Keratinocyte (primary cell): ENCODE measurements at places on chromosomes 16 and 17.

DNA sequence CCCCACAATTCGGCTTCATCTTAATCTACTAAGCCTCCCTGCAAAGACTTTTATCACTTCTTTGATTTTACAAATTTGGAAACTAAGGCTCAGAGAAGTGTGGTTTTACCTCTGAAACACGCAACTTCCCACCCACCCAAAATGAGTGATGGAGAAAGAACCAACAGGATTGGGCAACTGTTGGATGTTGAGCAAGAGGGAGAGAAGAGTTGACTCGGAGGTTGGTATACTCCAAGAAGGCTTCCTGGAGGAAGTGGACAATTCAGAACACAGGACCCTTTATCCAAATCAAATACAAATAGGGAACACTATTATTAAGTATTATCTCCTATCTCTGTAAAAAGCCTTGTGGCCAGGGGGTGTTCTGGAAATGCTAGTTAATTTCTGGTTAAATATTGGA, 323.0 kb downstream of the C16orf95 start:
- H3K4me1 ChIP-seq = no peaks in the 10 kb centered on the region
- H3K4me3 ChIP-seq = no peak overlapping the region
- DNase-seq = no peak
- no peaks in the 10 kb centered on the region for H3K27me3 ChIP-seq
- no peak overlapping the region for H3K27ac ChIP-seq
- no peaks in the 10 kb centered on the region for H3K36me3 ChIP-seq

GRCh38 chr16:13781575-13782338, 138.2 kb upstream of the ERCC4 start:
- H3K27me3 ChIP-seq = no peaks in the 10 kb centered on the region
- H3K36me3 ChIP-seq = no peaks in the 10 kb centered on the region
- H3K4me1 ChIP-seq = no peaks in the 10 kb centered on the region
- H3K27ac ChIP-seq = no peak overlapping the region

DNA sequence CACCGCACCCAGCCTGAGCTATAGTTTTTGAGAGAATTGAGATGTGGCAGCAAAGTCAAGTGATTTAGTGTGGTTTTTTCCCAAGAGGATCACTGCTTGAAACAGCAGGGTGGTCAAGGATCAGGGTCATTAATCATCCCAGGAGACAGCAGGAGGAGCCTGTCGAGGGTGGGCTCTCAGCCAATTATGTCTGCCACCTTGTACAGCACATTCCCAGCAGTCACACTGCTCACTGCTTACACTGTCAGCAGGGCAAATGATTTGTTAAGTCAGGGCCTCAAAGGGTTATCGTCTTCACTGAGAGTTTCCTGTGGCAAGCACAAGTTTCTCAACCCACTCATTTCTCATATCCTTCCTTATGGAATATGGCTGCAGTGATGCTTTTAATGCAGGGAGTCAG, 13.2 kb downstream of the B3GNT9 start:
- H3K27ac ChIP-seq = no peak overlapping the region
- H3K4me3 ChIP-seq = no peak overlapping the region
- H3K27me3 ChIP-seq = no peaks in the 10 kb centered on the region
- H3K4me1 ChIP-seq = no peaks in the 10 kb centered on the region
- H3K36me3 ChIP-seq = peaks cover 36% of the 10 kb centered on the region

- peak overlapping the region; percentile 76 for H3K4me3 ChIP-seq
- H3K4me1 ChIP-seq = peaks cover 35% of the 10 kb centered on the region
- H3K27me3 ChIP-seq = no peaks in the 10 kb centered on the region
- peaks cover 9% of the 10 kb centered on the region for H3K36me3 ChIP-seq
- DNase-seq = no peak
These were observed 487 bp downstream of the C17orf67 start for GRCh38 chr17:56833057-56833808.

DNA sequence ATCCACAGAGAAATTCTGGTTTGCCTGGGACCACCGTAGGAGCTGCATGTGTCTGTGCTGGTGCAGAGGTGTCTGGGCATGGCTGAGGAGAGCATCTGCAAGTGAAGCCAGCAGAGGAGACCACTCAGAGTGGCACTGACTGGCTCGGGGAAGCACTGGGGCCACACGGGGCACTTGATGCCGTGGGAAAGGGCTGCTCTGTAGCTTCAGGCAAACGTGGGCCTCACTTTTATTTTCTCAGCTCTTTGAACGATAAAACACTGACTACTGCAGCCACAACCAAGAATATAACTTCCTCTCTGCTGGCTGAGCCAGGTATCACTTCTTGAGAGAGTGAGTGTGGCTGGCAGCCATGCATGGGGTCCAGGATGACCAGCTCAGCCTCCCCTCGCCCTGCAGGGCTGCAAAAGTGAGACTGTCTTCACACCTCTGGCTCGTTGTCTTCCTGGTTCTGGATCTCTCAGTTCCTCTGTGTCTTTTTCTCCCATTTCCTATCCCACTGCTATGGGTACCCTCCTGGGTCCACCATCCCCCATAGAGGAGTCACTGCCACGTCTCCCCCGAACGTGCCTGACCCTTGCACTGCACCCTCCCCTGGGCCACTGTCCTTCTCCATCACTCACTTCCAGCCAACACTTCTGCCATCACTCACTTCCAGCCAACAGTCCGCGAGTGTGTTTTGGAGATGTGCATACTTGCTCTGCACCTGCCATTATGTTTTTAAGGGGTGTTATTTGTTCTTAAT, 201.4 kb upstream of the CHMP6 start:
- DNase-seq = no peak
- H3K27me3 ChIP-seq = no peaks in the 10 kb centered on the region
- peaks cover 13% of the 10 kb centered on the region for H3K36me3 ChIP-seq
- no peak overlapping the region for H3K4me3 ChIP-seq
- peaks cover 38% of the 10 kb centered on the region for H3K4me1 ChIP-seq

- no peaks in the 10 kb centered on the region for H3K27me3 ChIP-seq
- DNase-seq = no peak
- no peak overlapping the region for H3K4me3 ChIP-seq
- H3K4me1 ChIP-seq = no peaks in the 10 kb centered on the region
These were observed 47.2 kb downstream of the GPR139 start for GRCh38 chr16:20026361-20027072.

- no peaks in the 10 kb centered on the region for H3K36me3 ChIP-seq
- H3K27ac ChIP-seq = no peak overlapping the region
- no peak for DNase-seq
- H3K27me3 ChIP-seq = peaks cover 100% of the 10 kb centered on the region
These were observed 3.2 kb upstream of the HOXB9 start for GRCh38 chr17:48629411-48629759.

GRCh38 chr16:63581570-63581969, 1540.3 kb downstream of the CDH11 start:
- H3K4me3 ChIP-seq = no peak overlapping the region
- H3K27ac ChIP-seq = no peak overlapping the region
- no peak for DNase-seq

DNA sequence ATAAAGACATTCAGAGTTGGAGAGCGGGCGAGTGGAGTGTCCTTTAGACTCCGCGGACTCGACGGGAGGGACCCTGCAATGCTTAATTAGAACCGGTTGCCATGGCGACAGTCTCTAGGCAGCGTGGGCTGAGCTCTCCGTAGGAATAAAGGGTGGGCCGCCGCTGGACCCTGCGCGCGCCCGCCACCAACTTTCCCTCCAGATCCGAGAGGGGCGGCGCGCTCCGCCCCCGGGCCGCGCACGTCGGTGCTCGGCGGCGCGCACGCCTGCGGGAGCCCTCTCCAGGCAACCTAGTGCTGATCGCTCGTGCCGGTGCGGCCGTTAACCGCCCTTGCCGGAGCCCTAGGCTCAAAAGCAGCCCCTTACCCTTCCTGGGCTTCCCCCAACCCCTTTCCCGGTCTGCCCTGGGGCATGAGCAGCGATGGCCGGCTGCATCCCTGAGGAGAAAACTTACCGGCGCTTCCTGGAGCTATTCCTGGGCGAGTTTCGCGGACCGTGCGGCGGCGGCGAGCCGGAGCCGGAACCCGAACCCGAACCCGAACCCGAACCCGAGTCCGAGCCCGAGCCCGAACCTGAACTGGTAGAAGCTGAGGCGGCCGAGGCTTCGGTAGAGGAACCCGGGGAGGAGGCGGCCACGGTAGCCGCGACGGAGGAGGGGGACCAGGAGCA, at the start of gene PPM1E:
TSS of gene PPM1E (plus strand) at position 278 of the 669 bp plus-strand sequence.
- peaks cover 39% of the 10 kb centered on the region for H3K27me3 ChIP-seq
- H3K27ac ChIP-seq = no peak within 1 kb of the TSS
- no peak for DNase-seq
- peaks cover 11% of the 10 kb centered on the region for H3K4me1 ChIP-seq

GRCh38 chr17:75078284-75079022, 9.3 kb upstream of the SLC16A5 start:
- H3K4me1 ChIP-seq = peaks cover 23% of the 10 kb centered on the region
- DNase-seq = no peak
- no peak overlapping the region for H3K4me3 ChIP-seq
- H3K27me3 ChIP-seq = no peaks in the 10 kb centered on the region
- H3K36me3 ChIP-seq = no peaks in the 10 kb centered on the region

DNA sequence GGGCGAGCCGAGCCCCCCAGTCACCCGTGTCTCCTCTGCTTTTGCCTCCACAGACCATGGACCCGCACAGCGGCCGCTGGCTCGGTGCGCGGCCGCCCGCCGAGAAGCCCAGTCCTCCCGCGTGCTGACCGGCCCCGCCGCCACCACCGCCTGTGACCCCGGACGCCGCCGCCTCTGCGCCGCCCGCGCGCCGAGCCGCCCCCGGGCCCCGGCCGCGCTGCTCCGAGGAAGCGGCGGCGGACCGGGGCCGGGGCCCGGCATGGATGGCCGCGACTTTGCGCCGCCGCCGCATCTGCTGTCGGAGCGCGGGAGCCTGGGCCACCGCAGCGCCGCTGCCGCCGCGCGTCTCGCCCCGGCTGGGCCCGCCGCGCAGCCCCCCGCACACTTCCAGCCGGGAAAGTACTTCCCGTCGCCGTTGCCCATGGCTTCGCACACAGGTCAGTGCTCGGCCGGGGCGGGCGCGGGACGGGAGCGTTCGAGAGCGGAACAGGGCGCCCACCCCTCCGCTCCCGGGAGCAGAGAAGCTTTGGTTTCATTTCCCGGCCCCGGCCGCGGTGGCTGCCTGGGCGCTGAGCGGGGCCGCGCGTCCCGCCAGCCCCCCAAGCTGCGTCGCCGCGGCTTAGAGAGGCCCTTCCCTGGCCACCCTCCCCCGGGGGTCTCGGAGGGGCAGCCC, 4.4 kb downstream of the BAHCC1 start:
- peaks cover 40% of the 10 kb centered on the region for H3K4me1 ChIP-seq
- no peaks in the 10 kb centered on the region for H3K36me3 ChIP-seq
- peak overlapping the region; percentile 63 for H3K4me3 ChIP-seq
- DNase-seq = no peak

DNA sequence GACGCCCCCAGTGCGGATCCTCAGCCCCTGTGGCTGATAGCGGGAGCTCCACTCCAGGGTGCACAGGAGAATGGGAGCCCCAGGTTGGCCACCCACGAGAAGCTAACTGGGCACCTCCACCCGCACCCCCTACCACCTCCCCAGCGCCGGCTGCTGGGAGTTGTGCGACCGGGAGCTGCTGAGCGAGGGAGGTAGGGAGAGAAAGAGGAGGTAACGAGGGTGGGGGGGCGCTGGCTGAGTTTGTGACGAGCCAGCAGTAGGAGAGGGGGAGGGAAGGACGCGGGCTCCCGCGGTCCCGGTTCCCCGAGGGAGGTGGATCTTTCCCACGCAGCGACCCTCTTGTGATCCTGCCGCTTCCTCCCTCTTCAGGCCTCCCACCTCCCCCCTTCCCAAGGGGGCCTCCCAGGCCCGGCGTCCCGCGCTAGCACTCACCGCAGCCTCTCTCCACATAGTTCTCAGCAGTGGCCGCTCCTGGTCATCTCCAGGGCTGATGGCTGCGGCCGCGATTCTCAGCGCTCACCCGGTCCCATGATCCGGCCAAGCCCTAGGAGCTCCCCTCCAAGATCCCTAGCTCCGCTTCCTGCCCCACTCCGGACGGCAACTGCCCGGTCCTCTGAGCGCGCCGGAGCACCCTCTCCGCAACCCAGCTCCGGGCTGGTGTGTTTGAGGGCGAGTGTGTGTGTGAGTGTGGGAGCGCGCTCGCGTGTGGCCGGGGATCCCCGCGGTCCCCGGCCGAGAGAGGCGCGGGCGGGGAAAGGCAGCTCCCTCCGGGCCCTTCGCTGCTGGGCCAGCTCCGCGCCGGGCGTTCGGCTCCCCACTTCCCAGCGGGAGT, at the start of gene GRIN2A:
TSS of gene GRIN2A (minus strand) at position 207 of the 832 bp plus-strand sequence. CDS start 2,017 bp downstream, outside the sequence.
- no peak within 1 kb of the TSS for H3K4me3 ChIP-seq
- no peaks in the 10 kb centered on the region for H3K36me3 ChIP-seq

DNA sequence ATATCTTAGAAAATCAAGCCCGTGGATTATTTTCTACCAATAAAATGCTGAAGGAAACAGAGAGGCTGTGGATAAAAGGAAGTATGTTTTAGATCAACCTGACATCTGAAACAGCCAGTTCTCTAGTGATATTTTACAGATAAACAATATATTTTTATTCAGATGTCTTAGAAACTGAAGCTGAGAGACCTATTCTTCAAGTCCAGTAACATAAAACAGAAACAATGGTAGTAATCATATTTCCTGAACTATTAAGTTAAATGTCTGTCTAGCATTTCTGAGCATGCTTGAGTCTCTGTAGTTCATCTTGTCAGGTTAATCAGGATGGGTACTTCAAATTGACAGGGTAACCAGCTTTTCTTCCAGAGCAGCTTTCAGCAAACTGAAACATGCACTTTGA, 449.6 kb upstream of the TOM1L1 start:
- no peaks in the 10 kb centered on the region for H3K36me3 ChIP-seq
- H3K4me3 ChIP-seq = no peak overlapping the region
- no peaks in the 10 kb centered on the region for H3K4me1 ChIP-seq
- H3K27me3 ChIP-seq = no peaks in the 10 kb centered on the region

DNA sequence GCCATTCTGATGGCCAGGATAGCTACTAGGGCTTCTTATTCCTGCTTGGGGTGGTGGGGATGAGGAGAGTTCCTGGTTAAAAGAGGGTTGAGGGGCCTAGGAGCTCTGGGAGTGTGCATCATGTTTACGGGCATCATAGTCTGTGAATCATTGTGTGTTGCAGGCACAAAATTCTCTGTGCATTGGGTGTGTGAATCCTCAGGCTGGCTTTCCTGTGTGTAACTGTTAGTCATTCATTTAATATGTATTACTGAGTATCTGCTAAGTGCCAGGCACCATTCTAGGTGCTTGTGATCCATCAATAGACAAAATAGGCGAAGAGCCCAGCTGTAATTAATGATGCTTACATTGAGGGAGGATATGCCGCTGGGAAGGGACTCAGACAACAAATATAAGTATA, 5.8 kb downstream of the PPY start:
- no peak overlapping the region for H3K27ac ChIP-seq
- peaks cover 3% of the 10 kb centered on the region for H3K4me1 ChIP-seq
- H3K27me3 ChIP-seq = peaks cover 11% of the 10 kb centered on the region
- H3K4me3 ChIP-seq = no peak overlapping the region
